Type B pancreatic cell (in vitro differentiated cells): ENCODE measurements at places on chromosomes 12 and 14. TPM values are rescaled to one million over a fixed set of nuclear protein-coding genes. Genes with fewer than 3 reads are reported as not detected.

Gene SLC24A4
- 0.57 and 0.82 TPM in 2 replicates for total RNA-seq

DNA sequence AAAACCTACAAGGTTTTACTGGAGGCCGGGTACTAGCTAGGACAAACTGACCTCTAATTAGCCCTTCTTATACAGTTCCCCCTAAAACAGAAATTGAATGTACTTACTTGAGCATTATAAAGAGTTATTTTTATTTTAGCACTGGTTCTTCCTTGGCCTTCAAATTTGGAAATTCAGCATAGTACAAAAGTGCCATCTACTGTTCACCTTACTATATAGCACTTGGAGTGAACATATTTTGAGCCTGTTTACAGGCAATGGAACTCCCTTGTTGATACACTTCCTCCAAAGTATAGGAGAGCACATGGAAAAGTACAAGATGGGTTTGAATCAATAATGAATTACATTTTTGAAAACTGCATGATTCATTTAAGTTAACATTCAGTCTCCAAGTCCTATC, 3.9 kb upstream of the POC1B start:
- peaks cover 9% of the 10 kb centered on the region for H3K4me1 ChIP-seq
- no peaks in the 10 kb centered on the region for H3K27me3 ChIP-seq
- H3K4me3 ChIP-seq = peak overlapping the region; percentile 53
- H3K27ac ChIP-seq = no peak overlapping the region
- no peak for DNase-seq

- peak overlapping the region; percentile 81 for H3K27ac ChIP-seq
- DNase-seq = no peak
- H3K4me3 ChIP-seq = peak overlapping the region; percentile 26
- H3K36me3 ChIP-seq = no peaks in the 10 kb centered on the region
- no peaks in the 10 kb centered on the region for H3K27me3 ChIP-seq
These were observed 43.1 kb downstream of the ZFP36L1 start for GRCh38 chr14:68749487-68750475.

DNA sequence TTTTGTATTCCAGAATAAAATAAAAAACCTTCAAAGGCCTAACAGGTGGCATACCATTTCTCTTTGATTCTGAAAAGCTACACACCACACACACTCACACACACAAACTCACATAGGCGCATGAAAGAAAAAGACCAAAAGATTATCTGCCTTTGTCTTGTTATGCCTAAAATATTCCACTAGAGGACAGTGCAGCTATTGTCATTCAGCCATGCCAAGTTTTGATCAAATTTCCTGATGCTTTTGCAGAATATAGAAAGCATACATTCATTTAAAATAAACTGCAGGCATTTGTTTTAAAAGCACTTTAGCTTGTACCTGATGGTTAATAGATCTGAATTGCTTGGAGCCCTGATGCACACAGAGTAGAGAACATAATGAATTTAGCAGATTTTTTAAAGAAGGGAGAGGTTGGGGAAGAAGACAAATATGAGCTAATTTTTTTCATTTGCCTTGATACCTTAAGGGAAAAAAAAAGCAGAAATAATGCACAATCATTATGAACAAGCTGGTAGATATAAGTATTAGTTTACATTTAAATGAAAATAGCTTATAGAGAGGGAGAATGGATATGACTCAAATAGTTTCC, 1766.9 kb upstream of the SEL1L start:
- DNase-seq = no peak
- H3K27me3 ChIP-seq = peaks cover 2% of the 10 kb centered on the region
- H3K27ac ChIP-seq = no peak overlapping the region
- no peak overlapping the region for H3K4me3 ChIP-seq
- no peaks in the 10 kb centered on the region for H3K36me3 ChIP-seq
- H3K4me1 ChIP-seq = peaks cover 10% of the 10 kb centered on the region

Gene GLIPR1L2
- total RNA-seq = 0.17 and 0.77 TPM in 2 replicates

DNA sequence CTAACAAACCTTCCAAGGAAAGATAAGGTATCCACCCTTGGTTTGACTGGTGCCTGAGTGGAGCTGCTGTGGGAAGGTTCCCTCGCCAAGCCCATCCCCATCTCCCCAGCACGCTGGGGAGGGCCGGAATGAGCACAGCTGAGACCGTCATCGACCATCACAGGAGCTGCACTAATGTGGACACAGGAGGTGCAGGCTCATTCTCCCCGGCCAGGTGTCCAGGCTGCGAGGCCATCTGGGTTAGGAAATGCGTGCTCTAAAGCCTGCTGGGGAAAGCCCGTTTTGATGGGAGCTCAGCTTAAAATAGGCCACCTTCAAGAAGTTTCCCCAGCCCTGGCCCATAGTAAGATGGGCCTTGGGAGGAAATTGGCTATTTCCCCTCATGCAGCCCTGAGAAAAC, 35.2 kb upstream of the FOXN3 start:
- H3K36me3 ChIP-seq = no peaks in the 10 kb centered on the region
- H3K4me1 ChIP-seq = peaks cover 7% of the 10 kb centered on the region
- no peak for DNase-seq
- H3K4me3 ChIP-seq = no peak overlapping the region
- no peak overlapping the region for H3K27ac ChIP-seq
